Spleen (tissue), 13 donors: ENCODE measurements at places on chromosomes 11 and 22.
A peak's percentile ranks its signal among the peaks of the same experiment; 100 is the strongest.

DNA sequence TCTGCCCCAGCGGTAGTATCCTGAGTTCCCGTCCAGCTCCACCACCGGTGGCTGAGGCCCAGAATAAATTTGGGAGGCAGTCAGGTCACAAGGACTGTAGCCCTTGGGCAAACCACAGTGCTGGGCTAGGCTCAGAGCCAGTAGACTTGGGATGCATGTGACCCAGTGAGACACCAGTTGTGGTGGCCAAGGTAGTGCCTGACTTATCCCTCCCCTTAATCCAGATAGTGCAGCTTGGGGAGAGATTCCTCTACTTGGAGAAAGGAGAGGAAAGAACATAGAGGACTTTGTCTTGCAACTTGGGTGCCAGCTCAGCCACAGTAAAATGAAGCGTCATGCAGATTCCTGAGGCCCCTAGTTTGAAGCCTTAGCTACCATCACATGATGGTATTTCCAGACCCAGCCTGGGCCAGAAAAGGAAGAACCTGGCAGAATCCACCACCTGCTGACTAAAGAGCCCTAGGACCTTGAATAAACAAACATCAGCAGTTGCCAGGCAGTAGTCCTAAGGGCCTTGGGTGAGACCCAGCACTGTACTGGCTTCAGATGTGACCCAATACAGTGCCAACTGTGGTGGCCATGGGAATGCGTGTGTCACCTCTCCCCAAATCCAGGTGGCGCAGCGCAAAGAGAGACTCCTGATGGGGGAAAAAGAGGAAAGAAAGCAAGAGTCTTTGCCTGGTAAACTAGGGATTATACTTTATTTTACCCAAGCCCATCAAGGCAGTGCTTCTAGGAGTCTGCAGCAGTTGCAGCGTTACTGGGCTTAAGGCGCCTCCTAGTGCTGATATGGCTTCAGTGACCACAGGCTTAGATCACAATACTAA lies 17.0 kb upstream of the DDX10 start:
- H3K4me1 ChIP-seq = no peaks in the 10 kb centered on the region
- no peaks in the 10 kb centered on the region for H3K27me3 ChIP-seq
- no peak overlapping the region for H3K4me3 ChIP-seq
- H3K36me3 ChIP-seq = no peaks in the 10 kb centered on the region

- no peaks in the 10 kb centered on the region for H3K36me3 ChIP-seq
- H3K27ac ChIP-seq = peak overlapping the region; percentile 99
- peak overlapping the region; percentile 99 for H3K4me3 ChIP-seq
- H3K27me3 ChIP-seq = no peaks in the 10 kb centered on the region
- no peak for DNase-seq
- H3K4me1 ChIP-seq = peaks cover 66% of the 10 kb centered on the region
Observed at GRCh38 chr11:77819921-77820564, 479 bp downstream of the RSF1 start.

GRCh38 chr22:30444632-30445437 lies 19.3 kb downstream of the MTFP1 start:
- H3K4me3 ChIP-seq = no peak overlapping the region
- no peaks in the 10 kb centered on the region for H3K36me3 ChIP-seq
- no peaks in the 10 kb centered on the region for H3K27me3 ChIP-seq
- DNase-seq = no peak
- no peak overlapping the region for H3K27ac ChIP-seq

- H3K36me3 ChIP-seq = peaks cover 84% of the 10 kb centered on the region
- no peak overlapping the region for H3K4me3 ChIP-seq
- H3K27ac ChIP-seq = no peak overlapping the region
- no peak for DNase-seq
Observed at GRCh38 chr11:64366751-64367150, 7.8 kb downstream of the RPS6KA4 start.

DNA sequence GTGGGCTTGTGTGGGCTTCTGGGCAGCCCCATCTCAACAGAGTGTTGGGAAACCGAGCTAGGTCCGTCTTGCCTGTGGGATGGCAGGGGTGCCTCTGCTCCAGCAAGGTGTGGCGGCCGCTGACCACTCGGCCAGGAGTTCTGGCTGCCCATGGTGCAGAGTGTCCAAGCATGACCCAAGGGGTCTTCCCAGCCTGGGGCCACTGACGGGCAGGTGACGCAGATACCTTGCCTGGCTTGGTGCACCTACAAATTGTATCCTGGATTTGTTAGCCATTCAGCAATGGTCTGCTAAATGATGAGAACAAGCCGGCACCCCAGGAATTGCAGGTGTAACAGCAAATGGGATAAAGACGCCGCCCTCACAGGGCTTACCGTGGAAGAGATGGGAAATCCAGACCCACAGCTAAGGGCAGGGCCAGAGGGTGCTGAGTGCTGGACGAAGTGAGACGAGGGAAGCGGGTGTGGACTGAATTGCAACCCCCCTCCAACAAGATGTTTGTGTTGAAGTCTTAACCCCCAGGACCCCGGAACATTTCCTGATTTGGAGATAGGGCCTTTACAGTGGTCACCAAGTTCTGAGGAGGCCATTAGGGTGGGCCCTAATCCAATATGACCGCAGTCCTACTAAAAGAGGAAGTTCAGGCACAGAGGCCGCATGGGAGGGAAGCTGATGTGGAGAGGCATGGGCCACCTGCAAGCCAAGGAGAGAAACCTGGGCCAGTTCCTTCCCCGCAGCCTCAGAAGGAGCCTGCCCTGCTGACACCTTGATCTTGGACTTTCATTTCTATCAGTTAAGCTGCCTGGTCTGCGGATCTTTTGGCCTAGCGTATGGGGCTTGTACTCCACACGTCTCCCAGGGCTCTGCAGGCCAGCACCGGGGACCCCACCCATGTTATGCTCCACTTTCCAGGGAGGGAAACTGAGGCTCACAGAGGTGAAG lies 45.2 kb upstream of the LINC01488 start:
- no peak overlapping the region for H3K27ac ChIP-seq
- peak; percentile 59 for DNase-seq
- no peak overlapping the region for H3K4me3 ChIP-seq
- no peaks in the 10 kb centered on the region for H3K4me1 ChIP-seq
- H3K27me3 ChIP-seq = no peaks in the 10 kb centered on the region
- no peaks in the 10 kb centered on the region for H3K36me3 ChIP-seq

- no peak overlapping the region for H3K27ac ChIP-seq
- no peaks in the 10 kb centered on the region for H3K27me3 ChIP-seq
- no peaks in the 10 kb centered on the region for H3K4me1 ChIP-seq
- H3K4me3 ChIP-seq = no peak overlapping the region
- DNase-seq = peak; percentile 21
- H3K36me3 ChIP-seq = no peaks in the 10 kb centered on the region
Observed at GRCh38 chr11:50412832-50413231, 380.2 kb downstream of the OR4C45 start.

GRCh38 chr11:130070109-130070845 lies 583 bp downstream of the APLP2 start:
- peak; percentile 91 for DNase-seq
- no peaks in the 10 kb centered on the region for H3K36me3 ChIP-seq
- peaks cover 19% of the 10 kb centered on the region for H3K4me1 ChIP-seq
- peak overlapping the region; percentile 95 for H3K27ac ChIP-seq

- peaks cover 21% of the 10 kb centered on the region for H3K4me1 ChIP-seq
- peak within 1 kb of the TSS; percentile 80 for H3K27ac ChIP-seq
- no peaks in the 10 kb centered on the region for H3K36me3 ChIP-seq
- H3K4me3 ChIP-seq = peak within 1 kb of the TSS; percentile 63
Observed at GRCh38 chr11:123429913-123430720, at the start of gene GRAMD1B. TSS of gene GRAMD1B (plus strand) at chr11:123430269. CDS start at chr11:123430793, 524 bp downstream.

DNA sequence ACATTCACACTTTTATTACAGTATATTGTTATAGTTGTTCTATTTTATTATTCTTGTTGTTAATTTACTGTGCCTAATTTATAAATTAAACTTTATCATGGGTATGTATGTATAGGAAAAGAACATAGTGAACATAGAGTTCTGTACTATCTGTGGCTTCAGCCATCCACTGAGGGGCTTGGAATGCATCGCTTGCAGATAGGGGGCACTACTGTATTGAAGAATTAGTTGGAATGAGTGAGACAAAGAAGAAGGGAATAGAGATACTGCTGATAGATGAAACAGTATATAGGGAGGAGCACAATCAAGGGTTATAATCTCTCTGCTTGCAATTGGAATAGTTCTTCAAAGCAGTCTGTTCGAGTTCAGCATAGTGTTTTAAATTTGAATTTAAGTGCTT lies 432.2 kb downstream of the RAB38 start:
- H3K27ac ChIP-seq = no peak overlapping the region
- no peaks in the 10 kb centered on the region for H3K4me1 ChIP-seq

DNA sequence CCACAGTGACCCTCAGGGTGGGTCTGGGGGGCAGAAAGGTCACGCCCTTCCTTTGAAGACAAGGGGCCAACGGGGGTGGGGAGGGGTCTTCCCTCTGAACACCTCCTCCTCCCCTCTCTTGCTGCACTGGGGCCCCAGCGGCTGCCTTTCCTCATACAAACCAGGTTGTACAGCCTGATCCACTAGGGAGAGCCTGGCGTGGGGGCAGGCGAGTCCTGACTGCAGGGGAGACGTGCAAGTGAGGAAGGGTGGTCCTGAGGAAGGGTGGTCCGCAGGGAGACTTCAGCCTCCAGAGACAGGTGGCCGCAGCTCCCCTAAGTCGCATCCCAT lies 43.6 kb upstream of the LINC01488 start:
- H3K27me3 ChIP-seq = no peaks in the 10 kb centered on the region
- H3K27ac ChIP-seq = no peak overlapping the region
- H3K36me3 ChIP-seq = no peaks in the 10 kb centered on the region

- no peak for DNase-seq
Observed at GRCh38 chr11:66325263-66325671, 8.4 kb upstream of the CD248 start.

GRCh38 chr11:35424157-35424940 lies 5.0 kb upstream of the SLC1A2 start:
- H3K27me3 ChIP-seq = peaks cover 50% of the 10 kb centered on the region
- H3K36me3 ChIP-seq = no peaks in the 10 kb centered on the region
- no peak overlapping the region for H3K4me3 ChIP-seq
- no peak overlapping the region for H3K27ac ChIP-seq
- no peak for DNase-seq
- peaks cover 11% of the 10 kb centered on the region for H3K4me1 ChIP-seq

- H3K36me3 ChIP-seq = no peaks in the 10 kb centered on the region
- no peaks in the 10 kb centered on the region for H3K27me3 ChIP-seq
- no peaks in the 10 kb centered on the region for H3K4me1 ChIP-seq
Observed at GRCh38 chr11:125777309-125777708, 1.3 kb downstream of the PATE2 start.

- H3K36me3 ChIP-seq = no peaks in the 10 kb centered on the region
- H3K27ac ChIP-seq = no peak overlapping the region
- no peaks in the 10 kb centered on the region for H3K4me1 ChIP-seq
- no peak overlapping the region for H3K4me3 ChIP-seq
- H3K27me3 ChIP-seq = no peaks in the 10 kb centered on the region
Observed at GRCh38 chr11:6526411-6527135, 29.5 kb downstream of the DNHD1 start.

DNA sequence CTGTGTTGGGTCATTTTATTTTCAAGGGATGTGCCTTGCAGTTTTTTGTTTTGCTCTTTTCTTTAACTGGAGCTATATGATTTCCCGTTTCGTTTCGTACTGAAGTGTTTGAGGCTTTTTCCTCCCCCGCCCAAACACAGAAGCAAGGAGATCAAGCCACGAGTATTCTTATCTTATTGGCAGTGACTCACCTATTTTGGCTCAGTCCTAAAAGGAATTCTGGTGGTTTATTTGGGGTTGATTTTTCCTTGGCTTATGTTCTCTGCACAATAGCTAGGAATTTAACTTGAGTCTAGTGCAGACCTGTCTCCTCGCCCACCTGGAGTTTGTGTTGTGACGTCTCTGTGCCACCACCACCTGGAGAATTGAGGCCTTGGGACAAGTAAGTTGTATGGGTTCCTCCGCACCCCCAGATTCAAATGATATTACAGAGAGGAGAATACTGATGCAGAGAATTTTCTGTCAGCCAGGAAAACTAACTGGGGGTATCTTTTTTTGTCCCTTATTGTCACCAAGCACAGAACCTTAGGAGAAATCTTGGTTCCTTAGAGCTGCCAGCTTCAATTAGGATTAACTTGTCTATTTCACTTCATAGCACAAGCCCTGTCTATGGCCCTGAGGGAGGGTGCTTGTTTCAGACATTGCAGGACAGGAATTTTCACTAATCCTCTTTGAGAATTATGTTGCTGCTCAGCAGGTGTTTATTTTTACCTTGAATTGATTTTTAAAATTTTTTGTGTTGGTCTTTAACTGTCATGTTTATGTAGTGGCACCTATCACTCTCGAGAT lies 90.4 kb upstream of the BIRC3 start:
- peaks cover 11% of the 10 kb centered on the region for H3K36me3 ChIP-seq
- no peaks in the 10 kb centered on the region for H3K4me1 ChIP-seq
- no peak overlapping the region for H3K27ac ChIP-seq

DNA sequence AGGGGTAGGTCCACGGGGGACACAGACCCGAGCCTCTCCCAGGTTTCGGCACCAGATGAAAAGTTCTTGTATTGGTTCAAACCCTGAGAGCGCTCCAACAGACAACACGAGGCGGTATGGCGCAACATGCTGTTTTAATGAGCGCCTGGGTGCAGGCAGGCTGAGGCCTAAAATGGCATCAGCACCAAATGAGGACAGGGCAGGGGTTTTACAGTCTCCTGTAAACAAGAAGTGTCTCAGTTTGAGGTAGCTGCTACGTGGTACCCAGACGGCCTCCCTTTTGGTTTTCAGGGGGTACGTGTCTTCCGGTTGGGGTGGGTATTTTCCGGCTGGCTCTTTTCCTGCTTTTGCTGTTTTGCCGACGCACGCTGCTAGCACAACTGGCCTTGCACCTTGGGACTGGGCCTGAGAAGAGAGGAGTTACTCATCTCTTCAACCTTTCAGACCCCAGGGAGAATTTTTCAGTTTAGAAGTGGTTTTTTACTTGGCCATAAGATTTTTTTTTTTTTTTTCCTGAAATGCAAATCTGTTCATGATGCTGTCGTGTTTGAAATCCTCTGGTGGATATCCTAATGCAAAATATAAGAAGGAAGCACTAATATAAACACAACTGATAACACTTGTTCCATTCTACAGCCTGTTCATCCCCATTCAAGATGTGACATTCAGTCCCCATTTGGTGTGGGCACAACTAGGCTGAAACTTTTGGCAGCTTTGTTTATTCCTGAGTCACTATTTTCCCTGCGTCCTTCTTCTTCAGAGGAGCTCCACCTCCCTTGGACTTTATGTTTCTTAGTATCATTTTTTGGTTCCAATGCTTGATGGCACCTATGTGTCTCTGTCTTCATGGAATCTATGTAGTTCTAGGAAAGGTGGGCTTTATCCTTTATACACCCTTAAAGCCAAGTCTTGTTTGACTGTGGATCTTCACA lies 6.5 kb downstream of the PPFIBP2 start:
- no peaks in the 10 kb centered on the region for H3K36me3 ChIP-seq
- H3K4me1 ChIP-seq = peaks cover 72% of the 10 kb centered on the region
- peak overlapping the region; percentile 85 for H3K27ac ChIP-seq
- no peak overlapping the region for H3K4me3 ChIP-seq
- no peak for DNase-seq

GRCh38 chr22:36194971-36195370 lies 6.6 kb downstream of the APOL4 start:
- H3K36me3 ChIP-seq = no peaks in the 10 kb centered on the region
- peaks cover 14% of the 10 kb centered on the region for H3K4me1 ChIP-seq
- H3K27ac ChIP-seq = no peak overlapping the region
- no peak overlapping the region for H3K4me3 ChIP-seq
